ENCODE measurements at places on chromosomes 2 and 18.

DNA sequence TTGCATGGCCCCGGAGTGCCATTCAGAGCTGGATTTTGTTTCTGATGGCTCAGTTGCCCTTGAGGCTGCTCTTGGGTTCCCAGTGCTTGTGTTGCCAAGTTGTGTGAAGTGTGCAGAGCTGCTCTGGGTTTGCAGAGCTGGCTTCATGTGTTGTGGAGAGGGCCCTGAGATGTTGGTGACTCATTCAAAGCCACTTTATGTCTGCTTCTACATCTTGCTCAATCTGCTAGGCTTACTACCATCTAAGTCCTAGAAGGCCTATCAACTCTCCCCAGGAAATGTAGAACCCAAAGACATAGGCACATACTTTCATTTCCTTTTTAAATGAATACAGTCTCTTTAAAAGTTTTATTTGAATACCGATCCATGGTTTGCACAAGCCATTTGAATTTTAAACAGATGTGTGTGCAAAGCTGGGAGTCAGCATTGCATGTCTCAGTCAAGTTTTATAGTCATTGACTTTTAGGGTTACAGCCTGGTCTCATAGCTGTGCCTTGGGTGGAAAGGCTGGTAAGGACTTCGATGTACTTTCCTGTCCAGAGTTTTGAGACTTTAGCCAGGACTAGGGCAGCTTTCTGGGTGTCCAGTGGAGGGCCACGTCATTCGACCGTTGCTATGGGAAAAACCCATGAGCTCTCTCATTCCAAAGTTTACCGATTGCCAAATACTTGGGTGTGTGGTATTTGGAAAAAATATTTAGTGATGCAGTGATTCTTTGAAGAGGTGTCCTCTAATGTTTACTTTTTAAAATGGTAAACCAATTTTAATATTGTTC lies 105.0 kb downstream of the LTBP1 start:
- DNase-seq, result no peak

DNA sequence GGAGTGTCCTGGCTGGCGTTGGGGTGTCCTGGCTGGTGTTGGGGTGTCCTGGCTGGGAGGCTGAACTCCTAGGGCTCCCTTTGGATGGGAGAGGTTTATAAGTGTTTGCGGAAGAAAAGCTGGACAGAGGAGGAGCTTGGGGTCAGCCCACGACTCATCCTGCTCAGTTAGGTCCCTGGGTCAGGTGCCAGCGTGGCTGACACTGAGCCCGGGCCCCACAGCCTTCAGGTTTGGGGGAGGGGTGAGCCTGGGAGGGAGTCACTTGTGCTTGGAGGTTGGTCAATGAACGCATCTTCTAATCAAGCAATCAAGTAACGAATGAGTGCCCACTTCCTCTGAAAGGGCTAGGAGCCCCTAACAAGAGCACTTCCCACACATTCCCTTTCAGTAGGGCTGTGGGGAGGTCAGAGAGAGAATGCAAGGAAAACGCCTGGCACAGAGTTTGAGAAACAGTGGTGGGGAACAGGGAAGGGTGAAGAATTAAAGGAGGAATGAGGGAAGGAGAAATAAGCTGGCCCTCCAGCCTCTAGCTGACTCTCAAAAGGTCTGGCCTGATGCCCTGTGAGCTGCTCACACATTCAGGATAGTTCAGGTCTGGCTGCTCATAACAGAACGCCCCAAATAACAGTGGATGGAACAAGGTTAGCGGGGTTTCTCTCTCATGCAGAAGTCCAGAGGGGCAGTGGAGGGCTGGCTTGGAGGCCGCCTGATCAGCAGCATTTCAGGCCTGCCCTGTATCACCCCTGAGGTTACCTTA lies 670 bp downstream of the KCNIP3 start:
- DNase-seq, result no peak

GRCh38 chr2:37553411-37554154 lies 117.9 kb downstream of the CDC42EP3 start:
- no peak for DNase-seq

GRCh38 chr2:14866736-14867352 lies 234.3 kb downstream of the LRATD1 start:
- DNase-seq, result no peak

GRCh38 chr18:62935994-62936393 lies 220.7 kb downstream of the PHLPP1 start:
- no peak for DNase-seq

DNA sequence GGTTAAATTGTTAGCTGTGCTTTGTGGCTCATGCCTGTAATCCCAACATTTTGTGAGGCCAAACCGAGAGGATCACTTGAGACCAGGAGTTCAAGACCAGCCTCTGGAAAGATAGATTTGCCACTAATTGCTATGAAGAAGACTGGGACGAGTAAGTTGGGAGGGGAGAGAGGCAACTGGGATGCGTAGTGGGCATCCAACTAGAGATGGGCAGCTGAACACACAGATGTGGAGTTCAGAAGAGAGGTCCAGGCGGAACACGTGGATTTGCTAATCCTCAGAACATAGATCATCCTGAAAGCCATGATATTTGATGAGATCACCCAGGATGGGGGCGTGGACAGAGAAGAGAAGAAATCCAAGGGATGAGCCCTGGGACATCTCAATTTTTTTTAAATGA lies 48.7 kb downstream of the CYP26B1 start:
- DNase-seq, result no peak

GRCh38 chr2:30362468-30363081 lies 84.5 kb upstream of the LCLAT1 start:
- no peak for DNase-seq

- DNase-seq, result no peak
Observed at GRCh38 chr2:68214381-68214780, 38.0 kb downstream of the PPP3R1 start.

- no peak for DNase-seq
Observed at GRCh38 chr2:111676291-111676822, 207.6 kb downstream of the ANAPC1 start.

GRCh38 chr18:55121397-55122170 lies 162.3 kb upstream of the CCDC68 start:
- DNase-seq, result no peak

- DNase-seq, result no peak
Observed at GRCh38 chr2:231716666-231717280, 8.4 kb downstream of the PTMA start.

- no peak for DNase-seq
Observed at GRCh38 chr18:24271381-24272228, 126.0 kb downstream of the OSBPL1A start.

DNA sequence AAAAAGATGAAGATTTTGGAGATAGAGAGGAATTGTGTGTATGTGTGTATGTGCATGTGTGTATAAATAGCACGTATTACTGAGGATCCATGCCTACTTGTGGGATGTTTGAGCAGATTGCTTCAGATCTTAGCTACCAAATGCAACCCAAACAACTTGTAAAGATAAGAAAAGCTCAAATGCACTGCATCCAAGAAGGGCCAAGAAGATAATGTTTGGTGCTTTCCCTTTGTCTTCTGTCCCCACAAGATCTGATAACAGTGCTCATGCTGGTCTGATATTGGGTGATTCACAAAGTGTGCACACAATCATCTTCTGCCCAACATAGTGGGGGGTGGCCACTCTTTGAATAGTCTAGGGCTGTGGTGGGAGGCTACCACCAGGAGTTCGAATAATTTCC lies 284.8 kb upstream of the CYRIA start:
- no peak for DNase-seq

DNA sequence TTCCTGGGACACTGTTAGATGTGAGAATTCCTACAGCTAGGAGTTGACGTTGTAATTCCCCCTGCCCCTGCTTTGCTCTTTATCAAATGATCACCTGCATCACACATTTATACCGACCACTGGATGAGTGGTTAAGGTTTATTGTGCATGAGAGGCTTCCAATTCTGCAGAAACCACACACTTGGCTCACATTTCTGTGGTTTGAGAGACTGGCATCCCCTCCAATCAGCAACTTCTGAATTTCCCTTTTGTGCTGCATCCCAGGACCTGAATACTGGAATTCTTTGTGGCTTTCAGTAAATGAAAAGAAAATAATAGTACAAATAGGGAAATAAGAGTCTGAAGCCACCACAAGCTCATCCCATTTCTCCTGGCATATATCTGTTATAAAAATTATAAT lies 628.7 kb upstream of the PIK3C3 start:
- DNase-seq, result no peak

DNA sequence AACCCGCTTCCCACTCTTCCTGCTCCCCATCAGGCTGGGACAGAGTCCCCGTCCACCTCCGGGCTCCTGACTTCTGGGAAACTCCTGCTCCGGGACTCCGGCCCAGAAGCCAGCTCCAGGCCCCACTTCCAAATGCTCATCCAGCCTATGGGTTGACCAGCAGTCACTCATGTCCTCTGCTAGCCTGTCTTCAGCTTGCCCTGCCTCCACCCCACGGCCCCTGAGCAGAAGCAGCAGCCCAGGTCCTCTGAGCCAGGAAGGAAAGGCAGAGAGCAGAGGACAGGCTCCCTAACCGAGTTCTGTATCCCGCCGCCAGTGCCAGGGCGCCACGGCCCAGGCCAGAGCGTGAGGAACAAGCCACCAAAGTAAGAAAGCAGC lies 86.4 kb upstream of the ID2 start:
- DNase-seq, result no peak

- no peak for DNase-seq
Observed at GRCh38 chr18:46315161-46315560, 211.0 kb downstream of the HAUS1 start.

DNA sequence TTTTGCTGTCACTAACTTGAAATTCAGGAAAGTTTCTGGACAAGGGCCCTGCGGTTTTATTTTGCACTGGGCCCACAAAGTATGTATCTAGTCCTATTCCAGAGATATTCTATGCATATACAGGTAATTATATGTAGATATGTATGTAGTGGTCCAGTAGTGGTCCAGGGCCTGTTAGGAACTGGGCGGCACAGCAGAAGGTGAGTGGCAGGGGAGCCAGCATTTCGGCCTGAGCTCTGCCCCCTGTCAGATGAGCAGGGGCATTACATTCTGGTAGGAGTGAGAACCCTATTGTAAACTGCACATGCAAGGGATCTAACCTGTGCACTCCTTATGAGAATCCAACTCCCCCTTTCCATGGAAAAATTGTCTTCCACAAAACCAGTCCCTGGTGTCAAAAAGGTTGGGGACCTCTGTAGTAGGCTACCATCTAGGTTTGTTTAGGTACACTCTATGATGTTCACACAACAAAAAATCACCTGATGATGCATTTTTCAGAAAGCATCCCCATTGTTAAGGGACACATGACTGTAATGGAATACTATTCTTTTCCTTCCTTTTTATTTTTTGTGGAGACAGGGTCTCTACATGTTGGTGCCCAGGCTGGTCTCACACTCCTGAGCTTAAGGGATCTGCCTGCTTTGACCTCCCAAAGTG lies 2.8 kb upstream of the PPP4R3B start:
- DNase-seq, result no peak

- DNase-seq, result no peak
Observed at GRCh38 chr18:49668574-49669275, 106.9 kb downstream of the LIPG start.

DNA sequence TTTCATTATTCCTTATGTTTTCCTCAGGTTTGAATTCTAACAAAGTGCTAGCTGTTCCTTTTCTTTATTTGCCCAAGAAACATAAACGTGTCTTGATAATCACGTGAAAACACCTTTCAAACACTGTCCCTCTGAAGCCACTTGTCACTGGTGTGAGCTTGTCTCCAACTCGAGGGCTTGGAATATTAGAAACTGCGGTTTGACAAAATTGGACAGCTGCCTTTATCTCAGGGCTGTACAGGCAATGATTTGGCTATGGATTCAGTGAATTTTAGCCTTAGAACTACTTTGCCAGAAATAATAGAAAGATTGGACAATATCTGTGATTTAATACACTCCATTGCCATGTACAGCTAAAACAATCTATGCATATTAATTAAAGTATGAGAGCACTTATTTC lies 763.0 kb upstream of the ACVR2A start:
- no peak for DNase-seq

GRCh38 chr2:118371515-118371914 lies 283.2 kb downstream of the INSIG2 start:
- DNase-seq, result no peak

- DNase-seq, result no peak
Observed at GRCh38 chr2:102285368-102285767, 26.0 kb upstream of the IL1RL1 start.

DNA sequence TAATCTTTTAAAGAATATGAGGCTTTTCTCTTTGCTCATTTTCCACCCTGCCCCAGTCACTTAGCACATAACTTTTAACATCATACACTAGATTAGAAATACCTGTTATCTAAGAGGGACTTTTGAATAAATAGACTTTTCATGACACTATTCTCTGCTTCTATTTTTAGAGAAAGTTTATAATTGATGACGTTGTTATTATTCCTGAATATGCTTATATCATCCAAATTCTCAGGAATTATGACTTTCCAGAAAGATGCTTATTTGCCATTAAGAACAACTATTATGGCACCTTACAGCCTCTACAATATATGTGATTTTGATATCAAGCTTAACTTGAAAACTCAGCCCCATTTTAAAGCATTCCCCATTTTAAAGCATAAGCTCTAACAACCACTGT lies 11.4 kb downstream of the TMEFF2 start:
- DNase-seq, result no peak

DNA sequence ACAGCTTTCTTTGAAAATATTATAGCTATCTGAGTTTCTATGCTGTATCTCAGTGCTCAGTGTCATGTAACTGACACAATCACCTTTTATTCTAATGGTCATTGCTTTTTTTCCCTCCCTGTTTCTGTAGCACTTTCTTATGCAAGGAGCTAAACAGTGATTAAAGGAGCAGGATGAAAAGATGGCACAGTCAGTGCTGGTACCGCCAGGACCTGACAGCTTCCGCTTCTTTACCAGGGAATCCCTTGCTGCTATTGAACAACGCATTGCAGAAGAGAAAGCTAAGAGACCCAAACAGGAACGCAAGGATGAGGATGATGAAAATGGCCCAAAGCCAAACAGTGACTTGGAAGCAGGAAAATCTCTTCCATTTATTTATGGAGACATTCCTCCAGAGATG lies 56.4 kb downstream of the SCN2A start:
- DNase-seq, result no peak

DNA sequence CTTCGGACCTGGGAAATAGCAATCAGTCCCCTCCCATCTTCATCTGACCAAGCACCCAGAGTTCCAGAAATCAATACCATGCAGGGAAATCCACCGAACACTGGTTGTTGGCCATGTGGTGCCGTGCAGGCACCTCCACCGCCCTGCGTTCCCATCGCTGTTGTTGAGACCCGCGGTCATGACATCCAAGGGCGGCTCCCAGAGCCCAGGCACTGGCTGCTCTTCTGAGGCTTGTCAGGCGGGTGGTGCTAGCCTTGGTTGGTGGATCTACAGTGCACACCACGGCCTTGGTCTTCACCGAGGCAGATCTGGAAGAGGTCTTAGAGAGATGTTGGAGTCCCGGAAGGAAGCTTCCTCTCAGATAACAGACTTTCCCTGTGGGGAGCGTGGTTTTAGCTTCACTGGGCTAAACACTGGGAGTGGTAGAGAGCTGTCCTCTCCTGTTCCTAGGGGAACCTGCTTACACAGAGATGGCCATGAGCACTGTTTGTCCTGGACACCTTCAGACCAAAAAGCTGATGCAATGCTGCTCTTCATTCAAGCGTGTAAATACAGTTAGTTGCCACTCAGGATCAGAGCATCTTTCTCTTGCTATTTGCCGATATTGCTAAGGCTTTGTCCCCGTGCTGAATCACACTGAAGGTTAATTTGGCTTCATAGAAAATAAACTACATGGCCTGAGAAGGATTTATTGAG lies 58.3 kb downstream of the SMIM21 start:
- DNase-seq, result no peak
